ENCODE measurements at places on chromosomes 13 and 19.

DNA sequence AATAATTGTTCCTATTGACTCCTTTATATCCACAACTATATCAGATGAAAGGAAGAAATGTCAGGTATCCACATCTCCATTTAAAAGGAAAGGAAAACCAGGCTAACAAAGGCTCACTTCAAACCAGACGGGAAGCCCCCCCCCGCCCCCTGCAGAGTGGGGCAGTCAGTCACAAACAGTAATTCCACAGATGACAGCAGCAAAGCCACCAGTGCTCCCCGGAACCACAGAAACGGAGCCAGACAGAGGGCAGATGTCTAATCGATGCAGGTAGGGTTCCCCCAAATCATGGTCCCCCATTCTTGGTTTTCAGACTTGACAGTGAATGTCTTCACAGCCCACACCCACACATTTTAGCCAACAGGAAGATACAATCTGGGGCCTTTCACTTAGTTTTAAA lies 100.8 kb downstream of the STK24 start:
- DNase-seq: peak; percentile 64

GRCh38 chr19:4157164-4157563 lies 3.7 kb downstream of the CREB3L3 start:
- DNase-seq: no peak

GRCh38 chr13:99012539-99012938 lies 34.7 kb upstream of the DOCK9 start:
- DNase-seq: no peak

GRCh38 chr13:99405966-99406365 lies 95.3 kb upstream of the TM9SF2 start:
- no peak for DNase-seq

DNA sequence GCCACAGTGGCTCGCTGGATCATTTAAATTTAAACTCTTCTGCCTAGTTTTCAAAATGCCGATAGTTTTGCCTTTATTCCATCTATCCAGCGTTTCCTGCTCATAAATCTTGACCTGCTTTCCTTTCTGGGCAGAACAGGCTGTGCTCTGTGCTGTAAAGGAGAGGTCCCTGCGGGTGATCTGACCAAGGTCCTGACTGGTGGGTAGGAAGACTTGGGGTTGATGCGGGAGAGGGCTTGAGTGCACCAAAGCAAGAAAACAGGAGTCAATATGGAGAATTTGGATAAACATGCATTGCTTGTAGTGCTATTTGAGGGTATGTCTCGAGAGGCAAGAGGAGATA lies 533.6 kb downstream of the MYO16 start:
- DNase-seq: no peak

Data from GM12891 (cell line).